ENCODE measurements at places on chromosomes 2 and 18.

GRCh38 chr18:58829263-58829662, 35.4 kb upstream of the ZNF532 start:
- no peak for DNase-seq

- no peak for DNase-seq
Observed at GRCh38 chr2:39568116-39568515, 97.6 kb upstream of the TMEM178A start.

- no peak for DNase-seq
Observed at GRCh38 chr2:206521612-206522011, 78.3 kb downstream of the ADAM23 start.

DNA sequence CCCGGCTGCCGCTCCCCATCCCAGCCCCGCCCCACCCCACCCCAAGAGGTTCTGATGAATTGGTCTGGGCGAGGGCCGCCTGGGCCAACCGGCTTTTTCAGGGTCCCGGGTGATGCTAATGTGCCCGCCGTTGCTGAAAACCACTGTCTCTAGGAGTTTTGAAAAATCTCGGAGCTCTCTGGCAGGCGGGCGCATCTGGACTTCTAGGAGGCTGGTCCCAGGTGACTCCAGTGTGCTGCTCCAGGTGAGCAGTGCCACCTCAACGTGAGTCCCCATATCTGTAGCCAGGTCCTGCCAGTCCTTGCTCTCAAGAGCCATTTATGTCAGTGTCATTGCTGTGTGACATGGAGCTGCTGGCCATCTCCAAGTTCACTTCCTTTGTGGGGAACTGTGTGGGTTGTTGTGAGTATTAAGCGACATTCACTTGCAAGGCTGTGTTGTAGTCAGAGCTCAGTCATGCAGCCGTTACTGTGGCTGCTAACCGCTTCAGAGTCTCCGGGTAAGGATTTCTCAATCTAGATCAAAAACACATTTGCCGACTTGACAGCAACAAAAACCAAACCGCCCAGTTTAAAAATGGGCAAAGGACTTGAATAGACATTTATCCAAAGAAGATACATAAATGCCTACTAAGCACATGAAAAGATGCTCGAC, at the start of gene RFX8:
Gene RFX8, minus strand, starts transcription at position 382 of the 654 bp plus-strand sequence. CDS start 8,264 bp downstream, outside the sequence.
- DNase-seq, result peak; percentile 48

DNA sequence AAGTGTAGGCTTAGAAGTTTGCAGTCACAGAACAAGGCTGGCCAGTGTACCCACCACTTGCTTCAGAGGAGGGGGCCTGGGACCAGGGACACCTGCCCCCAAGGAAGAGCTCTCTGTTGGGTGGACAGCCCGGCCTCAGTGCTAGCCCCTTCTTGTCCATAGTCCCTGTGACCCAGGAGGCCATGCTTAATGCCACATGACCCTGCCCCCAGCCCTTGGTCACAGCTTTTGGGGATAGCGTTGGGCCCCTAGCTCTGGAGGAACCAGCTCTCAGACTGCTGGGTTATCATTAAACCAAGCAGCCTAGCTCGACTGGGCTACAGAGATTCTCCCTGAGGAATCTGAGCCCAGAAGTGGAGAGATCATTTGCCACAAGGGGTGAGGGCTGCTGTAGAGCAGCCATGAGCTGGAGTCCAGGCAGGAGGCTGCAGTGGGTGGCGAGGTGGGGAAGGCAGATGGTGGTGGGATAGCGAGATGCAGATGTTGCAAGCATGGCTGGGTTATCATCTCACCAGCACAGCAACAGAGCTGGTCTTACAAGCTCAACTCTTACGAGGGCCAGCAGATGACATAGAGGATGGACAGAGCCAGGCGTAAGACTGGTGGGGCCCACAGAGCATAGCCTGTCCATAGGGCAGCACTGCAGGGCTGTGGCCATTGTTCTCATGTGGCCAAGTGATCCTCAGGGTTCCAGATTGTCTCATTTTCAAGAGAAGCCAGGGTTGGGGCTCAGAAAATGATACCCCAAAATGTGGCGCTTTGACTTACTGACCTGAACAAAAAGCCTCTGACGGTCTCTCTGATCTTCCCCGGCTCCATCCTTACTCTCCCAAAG, 7.2 kb upstream of the TMEM37 start:
- DNase-seq, result no peak

Data from CD4-positive, alpha-beta T cell (primary cell).